ENCODE measurements at places on chromosomes 4 and X.

GRCh38 chrX:108091878-108092291, 307 bp downstream of the ATG4A start:
- DNase-seq, result no peak

DNA sequence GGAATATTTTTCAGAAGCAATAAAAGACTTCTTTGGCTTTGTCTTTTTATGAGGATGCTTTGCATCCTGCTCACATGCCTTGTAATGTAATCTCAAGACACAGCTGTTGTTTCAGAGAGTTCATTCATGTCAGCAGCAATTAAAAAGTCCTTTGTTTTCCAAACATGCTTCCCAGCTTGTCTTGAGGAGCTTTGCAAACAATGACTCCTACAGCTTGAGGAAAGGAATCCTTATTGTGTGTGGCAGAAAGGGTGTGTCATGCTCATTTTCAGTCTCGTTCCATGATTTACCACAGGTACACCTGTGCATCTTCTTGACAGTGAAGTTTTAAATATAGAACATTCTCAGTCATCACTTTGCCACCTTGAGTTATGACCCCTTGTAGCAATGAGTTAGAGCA, 139.2 kb upstream of the AADAT start:
- DNase-seq, result no peak

GRCh38 chr4:39518484-39518883, 8.8 kb downstream of the UGDH start:
- DNase-seq, result no peak

- DNase-seq, result no peak
Measured at GRCh38 chrX:69031971-69032391, 133.3 kb downstream of the PJA1 start.

GRCh38 chr4:95445251-95445650, 103.5 kb downstream of the UNC5C start:
- DNase-seq, result no peak

- no peak for DNase-seq
Measured at GRCh38 chr4:174388461-174389145, 104.9 kb downstream of the CEP44 start.

- no peak for DNase-seq
Measured at GRCh38 chr4:137375111-137375850, 157.0 kb downstream of the PCDH18 start.

- DNase-seq, result no peak
Measured at GRCh38 chr4:77174426-77174825, 17.4 kb downstream of the CCNG2 start.

DNA sequence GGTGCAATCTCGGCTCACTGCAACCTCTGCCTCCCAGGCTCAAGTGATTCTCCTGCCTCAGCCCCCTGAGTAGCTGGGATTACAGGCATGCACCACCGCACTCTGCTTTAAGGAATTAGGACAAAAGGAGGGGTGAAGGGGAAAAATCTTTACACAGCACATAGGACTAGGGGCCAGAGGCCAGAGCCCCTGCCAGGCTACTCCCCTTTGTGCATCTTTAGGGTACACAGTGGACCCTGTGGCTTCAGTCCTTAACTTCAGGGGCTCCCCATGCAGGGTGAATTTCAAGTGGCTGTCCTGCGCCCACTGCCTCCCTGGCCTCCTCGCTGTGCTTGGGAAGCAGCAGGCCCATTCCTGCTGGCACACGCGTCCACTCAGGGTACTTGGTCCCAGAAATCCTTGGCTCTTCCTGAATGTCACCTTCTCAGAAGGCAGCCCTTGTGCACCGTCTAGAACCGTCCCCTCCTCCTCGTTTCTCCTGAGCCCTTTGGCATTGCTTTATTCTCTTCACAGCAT, 138.9 kb upstream of the PSAPL1 start:
- DNase-seq, result no peak

DNA sequence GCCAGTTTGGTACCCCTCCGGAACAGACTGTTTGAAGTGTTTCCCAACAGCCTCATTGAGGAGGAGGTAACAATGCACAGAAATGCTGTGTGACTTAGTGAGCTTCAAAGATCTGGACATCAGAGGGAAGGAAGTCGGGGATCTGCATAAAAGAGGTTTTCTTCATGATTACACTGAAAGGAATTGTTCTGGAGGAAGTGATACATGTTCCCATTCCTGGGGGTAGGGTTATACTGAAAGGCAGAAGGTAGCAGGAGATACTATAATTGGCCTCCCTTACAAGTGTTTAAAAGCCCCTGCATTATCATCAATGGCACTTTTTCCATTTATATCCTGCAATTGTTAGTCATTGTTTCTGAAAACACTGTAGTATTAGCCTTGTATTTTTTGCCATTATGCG, 94.0 kb upstream of the DKK2 start:
- no peak for DNase-seq

- DNase-seq, result no peak
Measured at GRCh38 chr4:153211986-153212728, 7.9 kb downstream of the TRIM2 start.

DNA sequence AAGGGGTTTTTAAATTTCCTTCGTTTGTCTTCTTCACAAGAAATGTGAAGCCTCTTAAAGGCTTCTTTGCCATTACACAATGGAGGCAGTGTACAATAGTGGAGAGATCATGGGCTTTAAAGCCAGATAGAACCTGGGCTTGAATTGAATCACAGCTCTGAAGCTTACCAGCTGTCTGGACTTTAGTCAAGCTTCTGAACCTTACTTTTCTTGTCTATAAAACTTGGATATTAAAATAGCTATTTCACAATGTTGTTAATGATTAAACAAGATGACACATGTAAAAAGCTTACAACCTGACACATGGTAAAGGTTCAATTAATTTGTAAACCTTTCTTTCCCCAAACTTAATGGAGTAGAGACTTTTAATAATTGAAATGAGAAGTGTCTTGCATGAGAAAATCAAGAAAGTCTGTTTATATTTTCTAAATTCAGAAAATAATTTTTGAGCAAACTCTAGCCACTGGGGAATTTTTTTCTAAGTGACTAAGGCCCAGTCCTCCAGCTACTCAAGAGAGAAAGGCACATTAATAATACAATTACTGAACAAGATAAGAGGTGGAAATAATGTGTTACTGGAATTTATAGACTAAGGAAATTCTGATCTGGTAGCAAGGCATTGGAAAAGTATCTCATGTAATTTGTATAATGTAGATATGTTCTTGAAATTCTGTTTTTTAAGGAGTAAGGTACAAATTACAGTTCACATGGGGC, 21.7 kb upstream of the TBC1D8B start:
- no peak for DNase-seq

GRCh38 chr4:2406406-2406805, 12.0 kb downstream of the ZFYVE28 start:
- no peak for DNase-seq
